ENCODE measurements at places on chromosomes 6 and 20.
A peak's percentile ranks its signal among the peaks of the same experiment; 100 is the strongest.

GRCh38 chr6:138456401-138456790 is 42.9 kb downstream of the NHSL1 start:
- no peak for DNase-seq

DNA sequence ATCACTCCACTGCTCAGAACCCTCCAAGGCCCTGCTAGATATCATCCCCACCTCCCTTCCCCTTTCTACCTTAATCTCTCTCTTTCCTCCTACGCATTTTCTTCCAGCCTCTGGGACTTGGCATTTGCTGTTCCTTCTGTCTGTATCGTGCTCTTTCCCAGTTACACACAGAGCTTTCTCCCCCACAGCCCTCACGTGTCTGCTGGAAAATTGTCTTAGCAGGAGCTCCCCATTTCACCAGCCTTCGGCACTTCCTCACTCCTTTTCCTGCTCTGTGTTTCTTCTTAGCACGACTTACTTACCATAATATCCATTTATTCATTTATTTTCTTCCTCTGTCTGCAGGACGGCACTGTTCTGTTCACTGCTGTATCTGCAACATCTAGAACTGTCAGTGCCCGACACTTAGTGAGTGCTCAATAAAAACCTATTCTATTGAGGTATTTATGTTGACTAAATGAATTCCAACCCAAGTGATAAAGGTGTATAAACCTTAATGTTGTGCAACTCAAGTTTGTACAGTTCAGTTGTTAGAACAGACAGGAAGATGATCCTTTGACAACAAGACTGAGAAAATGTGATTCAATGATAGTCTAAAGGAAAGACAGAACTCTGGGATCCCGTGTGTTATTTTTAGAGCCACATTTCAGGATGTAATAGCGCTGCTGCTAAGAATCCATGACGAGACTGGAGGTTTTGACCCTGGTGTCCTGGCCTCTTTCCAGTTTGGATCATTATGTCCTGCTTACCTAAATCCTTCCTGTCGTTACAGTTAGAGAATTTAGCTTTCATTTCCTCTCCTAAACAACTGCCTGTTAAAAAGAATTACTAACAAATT is 170.1 kb upstream of the LAMP5 start:
- no peak for DNase-seq

DNA sequence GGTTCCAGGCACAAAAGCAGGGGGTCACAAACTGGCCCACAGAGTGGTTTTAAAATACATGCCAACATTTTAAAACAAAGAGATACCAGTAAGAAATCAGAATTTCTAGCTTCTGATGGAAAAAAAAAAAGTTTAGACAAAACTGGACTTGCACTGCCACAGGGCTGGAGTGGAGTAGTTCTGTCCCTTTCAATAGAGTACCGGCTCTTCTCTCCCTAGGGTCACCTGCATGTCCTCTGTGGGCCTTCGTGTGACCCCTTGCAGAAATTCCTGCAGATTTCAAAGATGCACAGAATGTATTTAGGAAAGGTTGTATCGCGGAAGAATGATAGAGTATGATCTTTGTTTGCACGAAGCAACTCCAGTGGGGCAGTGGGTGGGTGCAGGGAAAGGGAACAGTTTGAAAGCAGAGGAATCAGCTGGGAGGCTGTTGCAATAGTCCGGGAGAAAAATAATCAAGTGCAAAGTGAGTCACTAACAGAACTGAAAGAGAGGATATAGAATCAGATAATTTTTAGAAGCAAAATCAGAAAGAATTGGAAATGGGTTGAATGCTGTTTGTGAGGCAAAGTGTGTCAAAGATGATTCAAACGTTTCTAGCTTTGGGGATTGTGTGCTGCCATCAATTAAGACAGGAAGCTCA is 97.3 kb upstream of the STXBP5 start:
- DNase-seq = no peak

- DNase-seq = no peak
Measured at GRCh38 chr20:45019027-45019761, 52.9 kb downstream of the STK4 start.

DNA sequence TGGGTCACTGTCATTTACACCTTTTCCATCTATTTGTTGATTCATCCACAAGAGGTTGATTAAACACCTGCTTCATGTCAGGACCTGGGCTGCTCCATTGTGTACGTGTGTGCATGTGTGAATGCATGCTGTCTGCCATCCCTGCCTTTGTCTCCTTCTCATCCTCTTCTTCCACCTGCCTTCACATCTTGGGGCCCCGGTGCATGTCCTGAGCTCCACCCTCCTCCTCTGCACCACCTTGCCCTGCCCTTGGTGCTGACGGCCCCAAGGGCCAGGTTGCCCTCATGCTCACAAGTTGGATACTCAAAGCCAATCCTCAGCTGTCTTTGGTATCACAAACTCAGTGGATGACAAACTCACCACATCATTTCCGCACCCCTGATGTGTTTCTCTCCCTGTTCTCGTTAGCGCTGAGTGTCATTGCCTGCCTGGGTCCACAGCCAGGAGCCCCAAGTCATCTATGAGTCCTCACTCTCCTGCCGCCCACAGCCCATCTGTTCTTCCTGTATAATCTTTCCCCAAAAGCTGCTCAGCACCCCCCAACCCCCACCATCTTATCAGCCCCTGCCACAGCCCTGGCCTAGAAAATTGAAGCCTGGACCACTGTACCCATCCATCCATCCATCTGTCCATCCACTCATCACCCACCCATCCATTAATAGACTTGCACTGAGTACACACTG is 85.0 kb downstream of the SRC start:
- DNase-seq = peak; percentile 43

GRCh38 chr20:63164484-63165355 is 51.2 kb downstream of the YTHDF1 start:
- DNase-seq = no peak

DNA sequence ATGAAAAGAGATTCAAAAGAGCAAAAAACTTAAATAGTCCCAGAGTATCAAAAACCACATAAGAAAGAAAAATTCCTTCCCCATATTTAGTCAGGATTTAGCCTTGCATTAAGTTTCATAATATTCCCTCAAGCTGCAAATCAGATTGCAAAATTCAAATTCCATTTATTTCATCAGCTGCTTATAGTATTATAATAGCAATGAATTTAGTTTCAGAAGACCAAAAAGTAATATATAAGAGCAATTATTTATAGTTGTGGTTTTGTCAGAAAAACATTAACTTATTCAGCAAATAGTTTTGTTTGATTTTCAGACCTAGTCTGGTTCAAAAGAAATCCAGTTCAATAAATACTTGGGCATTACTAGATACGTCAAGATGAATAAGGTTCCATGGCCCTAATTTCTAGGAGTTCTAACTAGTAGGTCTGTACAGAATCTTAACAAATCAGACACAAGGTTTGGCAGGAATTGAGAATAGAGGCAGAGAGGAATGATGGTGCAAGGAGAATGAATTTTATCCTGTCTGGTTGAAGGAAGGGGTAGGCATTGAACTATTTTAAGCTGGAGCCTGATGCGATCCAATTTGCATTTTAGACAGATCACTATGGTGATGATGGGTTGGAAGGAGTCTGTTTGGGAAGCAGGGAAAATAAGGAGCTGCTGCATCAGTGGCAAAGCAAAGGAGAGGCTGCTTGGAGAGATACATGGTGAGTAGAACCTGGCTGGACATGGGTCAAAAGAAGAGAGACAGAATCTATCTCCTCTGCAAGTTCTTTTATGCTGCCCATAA is 163.9 kb upstream of the STXBP5 start:
- no peak for DNase-seq

DNA sequence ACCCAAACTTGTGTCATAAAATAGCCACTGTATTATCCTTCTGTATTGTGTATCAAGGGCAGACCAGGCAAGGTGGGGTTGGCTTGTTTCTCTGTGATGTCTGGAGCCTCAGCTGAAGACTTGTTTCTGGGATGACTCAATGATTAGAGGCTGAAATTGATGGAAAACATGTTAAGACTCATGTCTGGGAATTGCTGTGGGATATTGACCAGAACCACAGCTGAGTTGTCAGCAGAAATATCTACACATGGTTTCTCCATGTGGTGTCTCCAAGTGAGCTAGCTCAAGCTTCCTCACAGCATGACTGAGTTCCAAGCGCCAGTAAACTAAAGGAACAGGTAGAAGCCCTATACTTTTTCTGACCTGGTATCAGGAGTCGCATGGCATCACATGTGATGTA is 128.5 kb upstream of the SYNDIG1 start:
- DNase-seq = no peak

DNA sequence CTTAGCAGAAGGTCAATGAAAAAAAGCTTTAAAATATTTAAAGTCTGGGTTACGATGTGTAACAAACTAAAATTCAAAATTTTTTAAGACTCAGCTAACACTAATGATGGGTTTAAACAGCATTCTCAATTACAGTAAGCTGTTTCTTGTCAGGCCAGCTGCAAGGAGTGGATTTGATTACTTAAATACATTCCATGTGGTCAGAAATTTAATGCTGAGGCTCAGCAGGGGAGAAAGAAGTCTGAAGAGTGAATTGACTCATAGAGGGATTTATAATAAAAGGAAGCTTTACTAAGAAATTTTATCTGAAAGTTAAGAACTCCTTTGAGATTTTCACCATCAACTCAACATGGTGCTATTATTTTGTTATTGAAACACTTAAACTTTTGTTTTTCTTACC is 398.6 kb downstream of the KHDRBS2 start:
- DNase-seq = no peak

- DNase-seq = no peak
Measured at GRCh38 chr6:44527583-44528369, 140.3 kb downstream of the CDC5L start.

DNA sequence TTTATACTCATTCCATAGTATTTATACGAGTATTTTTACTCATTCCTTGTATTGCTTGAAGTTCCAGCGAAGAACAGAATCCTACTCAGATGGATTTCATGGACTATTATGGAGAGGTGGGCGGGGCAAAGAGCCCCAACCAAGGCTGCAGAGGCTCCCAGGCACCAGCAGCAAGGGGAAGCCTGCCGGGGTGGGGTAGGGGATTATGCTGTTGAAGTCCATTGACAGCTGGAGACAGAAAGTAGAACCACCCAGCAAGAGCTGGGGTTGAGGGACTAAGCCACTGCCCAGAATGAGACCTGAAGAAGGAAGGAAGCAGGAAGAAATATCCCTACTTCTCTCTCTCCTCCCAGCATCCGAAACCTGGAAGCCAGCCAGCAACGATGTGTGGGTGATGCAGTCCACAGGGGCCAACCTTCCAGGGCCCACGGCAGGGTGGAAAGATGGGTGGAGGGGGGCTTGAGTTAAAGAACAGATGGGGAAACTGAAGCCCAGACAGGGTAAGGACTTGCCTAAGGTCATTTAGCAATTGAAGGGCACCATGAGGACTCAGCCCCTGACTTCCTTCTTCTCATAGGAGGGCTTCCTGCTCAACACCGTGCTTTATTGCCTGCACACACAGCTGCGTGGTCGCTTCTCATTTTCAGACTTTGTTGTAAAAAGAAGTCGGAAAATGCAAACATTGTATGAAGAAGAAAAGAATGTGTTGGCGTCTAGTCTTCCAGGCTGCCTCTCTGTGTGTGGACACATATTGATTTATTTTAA is 18.3 kb upstream of the GTSF1L start:
- DNase-seq = no peak

DNA sequence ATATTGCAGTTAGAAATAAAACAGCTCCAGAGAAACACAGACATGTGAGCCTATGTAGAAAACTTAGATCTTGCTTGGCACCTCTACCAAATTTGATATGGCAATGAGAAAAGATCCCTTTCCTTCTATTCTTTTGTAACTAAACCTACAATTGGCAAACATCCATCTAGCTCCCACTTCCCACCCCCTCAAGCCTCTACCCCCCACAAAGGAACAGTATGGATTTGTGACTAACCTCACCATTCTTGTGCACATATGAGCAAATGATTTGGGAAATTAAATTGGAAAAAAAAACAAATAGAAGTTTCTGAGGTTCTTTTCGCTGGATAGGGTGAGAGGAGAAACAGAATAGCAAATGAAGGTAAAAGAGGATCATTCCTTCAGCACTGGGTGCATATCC is 85.8 kb upstream of the TIAM2 start:
- DNase-seq = no peak

GRCh38 chr6:75210885-75211739 is 5.3 kb upstream of the COL12A1 start:
- DNase-seq = no peak

DNA sequence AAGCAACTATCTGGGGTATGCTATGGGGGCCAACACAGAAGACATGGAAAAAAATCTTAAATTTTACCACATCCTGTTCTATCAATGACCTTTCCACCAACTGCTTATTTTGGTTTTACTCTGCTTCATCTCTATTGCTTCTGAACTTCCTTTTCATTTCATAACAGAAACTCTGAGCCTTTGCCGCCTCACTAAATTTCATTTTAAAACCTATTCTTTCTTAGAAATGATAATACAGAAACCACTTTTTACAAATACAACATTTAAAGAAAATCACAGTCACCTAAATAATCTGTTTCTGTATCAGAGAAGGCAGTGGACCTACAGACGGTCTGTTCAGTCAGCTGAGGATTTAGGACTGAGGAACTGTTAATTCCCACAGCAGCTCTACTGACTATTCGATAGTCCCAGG is 117.5 kb downstream of the KCNQ5 start:
- no peak for DNase-seq

GRCh38 chr20:57509665-57510237 is 15.2 kb downstream of the CTCFL start:
- DNase-seq = no peak

DNA sequence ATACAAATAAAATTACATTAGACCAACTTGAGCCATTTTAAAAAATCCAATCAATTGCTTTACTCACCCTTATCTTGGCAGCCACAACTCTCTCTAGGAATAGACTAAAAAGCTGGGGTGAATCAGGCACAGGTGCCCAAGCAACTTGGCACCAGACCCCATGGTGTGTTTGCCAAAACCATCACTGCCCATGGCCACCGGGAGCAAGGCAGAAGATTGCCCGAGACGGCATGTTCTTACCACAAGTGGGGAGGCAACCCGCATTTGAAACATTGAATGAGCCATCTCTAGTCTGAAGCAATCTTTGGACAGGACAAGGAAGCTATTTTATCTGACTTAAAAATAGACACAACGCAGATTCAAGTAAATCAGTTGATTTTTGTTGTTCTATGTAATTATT is 69.0 kb downstream of the SMLR1 start:
- DNase-seq = no peak

DNA sequence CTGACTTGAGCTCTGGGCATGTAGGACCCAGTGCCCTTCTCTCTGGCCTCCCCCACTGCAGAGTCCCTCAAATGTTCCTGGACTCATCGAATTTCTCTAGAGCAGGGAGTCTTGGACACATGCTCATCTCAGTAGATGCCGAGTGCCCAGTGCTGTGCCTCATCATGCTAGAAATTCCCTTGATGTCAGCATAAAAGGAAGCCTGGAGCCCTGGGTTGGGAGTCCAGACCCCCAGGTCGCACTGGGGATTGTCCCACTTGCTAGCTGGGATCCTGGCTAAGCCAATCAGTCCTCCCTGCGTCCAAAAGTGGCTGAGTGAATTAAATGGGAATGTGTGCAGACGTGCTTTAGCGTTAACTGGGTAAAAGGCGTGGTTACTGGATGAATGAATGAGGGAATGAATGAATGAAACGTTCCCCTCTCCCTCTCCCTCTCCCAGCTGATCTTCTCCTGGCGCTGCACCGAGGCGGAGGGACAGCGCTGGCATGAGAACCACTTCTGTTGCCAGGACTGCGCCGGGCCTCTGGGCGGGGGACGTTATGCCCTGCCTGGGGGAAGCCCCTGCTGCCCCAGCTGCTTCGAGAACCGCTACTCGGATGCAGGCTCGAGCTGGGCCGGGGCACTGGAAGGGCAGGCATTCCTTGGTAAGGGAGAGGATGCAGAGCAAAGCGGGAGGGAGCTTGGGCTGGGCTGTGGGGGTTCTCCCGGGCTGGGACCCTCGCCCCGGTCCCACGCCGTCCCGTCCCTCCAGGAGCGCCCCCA is 1.6 kb upstream of the TOMM6 start:
- DNase-seq = peak; percentile 30

- DNase-seq = no peak
Measured at GRCh38 chr6:102149191-102149590, 755.7 kb downstream of the GRIK2 start.

All from anterior cingulate cortex (tissue), 58 donors.